Left lobe of liver (tissue), 2 donors: ENCODE measurements at places on chromosomes 4 and X. TPM values are rescaled to one million over a fixed set of nuclear protein-coding genes. Genes with fewer than 3 reads are reported as not detected.

Gene CPLX1
- total RNA-seq: 1.5 TPM

Gene ATOH1
- total RNA-seq: not detected

Gene KCND1
- total RNA-seq: 0.68 TPM

DNA sequence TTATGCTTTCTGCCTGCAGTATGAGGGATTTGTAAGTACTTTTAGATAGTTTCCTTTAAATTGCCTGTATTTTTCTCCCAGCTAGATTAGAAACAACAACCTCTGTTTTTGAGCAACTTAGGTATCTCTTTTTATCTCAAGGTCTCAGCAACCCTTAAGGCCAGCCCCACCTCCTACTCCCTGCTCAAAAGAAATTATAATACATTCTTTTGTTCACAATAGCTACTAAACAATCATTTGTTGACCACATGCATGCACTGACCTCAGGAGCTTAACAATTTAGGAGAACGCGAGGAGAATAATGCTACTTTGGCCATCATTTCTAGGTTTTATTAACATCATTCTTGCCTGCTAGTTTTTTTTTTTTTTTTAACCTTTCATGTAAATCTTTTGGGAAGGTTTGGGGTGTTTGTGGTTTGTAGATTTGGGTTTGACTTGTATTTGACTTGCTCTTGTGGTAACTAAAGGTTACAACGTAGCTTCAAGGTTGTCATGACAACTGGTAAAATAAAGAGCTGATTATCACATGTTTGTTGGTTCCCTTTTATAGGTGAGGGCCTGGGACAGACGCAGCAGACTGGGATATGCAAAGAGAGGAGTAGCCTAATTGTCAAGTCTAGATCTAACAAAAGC is 145.4 kb upstream of the PLAC1 start:
- DNase-seq: no peak

DNA sequence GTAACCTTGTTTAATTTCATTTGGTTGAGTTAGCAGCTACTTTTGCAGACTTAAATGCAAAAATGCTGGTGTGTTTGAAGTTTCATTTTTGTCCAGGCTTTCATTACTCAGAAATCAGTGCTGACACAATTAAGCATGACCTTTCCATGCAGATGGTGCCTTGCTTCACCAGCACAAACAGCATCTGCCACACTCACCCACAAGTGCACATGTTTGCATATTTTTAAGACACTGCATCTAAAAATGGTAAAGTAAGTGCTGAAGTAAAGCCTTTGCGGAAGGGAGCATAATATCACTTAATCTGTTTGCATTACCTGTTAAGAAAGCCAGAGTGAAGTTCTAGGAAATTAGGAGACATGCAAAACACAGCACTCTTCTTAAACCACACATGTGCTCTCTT is 7.3 kb upstream of the DAPP1 start:
- DNase-seq: no peak

DNA sequence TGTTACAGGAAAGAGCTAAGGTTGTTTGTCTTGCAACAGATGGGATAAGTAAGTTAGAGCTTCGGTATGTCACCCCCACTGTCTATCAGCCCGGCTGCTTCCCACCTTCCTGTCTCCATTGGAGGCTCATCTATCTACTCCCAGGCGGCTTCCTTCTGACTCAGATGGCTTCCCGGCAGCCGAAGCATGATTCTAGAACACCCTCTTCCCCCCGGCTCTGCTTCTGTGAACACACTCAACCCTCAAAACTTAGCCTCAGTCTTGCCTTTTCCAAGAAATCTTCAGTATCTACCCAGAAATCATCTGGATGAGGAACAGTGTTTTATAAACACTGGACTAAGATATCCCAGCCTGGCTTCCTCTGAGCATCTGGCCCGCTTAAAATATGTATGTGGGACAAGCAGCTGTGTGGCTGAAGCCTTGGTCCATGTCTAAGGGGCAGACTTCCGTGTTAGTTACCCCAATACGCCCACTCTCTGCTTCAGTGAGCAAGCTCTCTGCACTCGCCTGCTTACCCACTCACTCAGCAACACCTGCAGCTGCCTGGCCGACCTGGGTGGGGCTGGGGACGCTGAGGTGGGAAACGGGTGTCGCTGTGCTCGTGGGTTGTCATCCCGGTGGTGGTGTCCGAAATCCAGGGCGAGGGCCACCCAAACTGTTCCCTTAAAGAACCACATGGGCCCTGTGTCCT is 12.0 kb upstream of the SLC2A9 start:
- DNase-seq: no peak
